Mucosa of gallbladder (tissue), 1 donor: ENCODE measurements at places on chromosomes 2 and 18. TPM values are rescaled to one million over a fixed set of nuclear protein-coding genes. Genes with fewer than 3 reads are reported as not detected.

Gene TMEM169
- total RNA-seq = 7.3 TPM

Gene STPG4
- total RNA-seq = 0.20 TPM

GRCh38 chr18:41643427-41643826, 311.6 kb upstream of the PIK3C3 start:
- no peak for DNase-seq

DNA sequence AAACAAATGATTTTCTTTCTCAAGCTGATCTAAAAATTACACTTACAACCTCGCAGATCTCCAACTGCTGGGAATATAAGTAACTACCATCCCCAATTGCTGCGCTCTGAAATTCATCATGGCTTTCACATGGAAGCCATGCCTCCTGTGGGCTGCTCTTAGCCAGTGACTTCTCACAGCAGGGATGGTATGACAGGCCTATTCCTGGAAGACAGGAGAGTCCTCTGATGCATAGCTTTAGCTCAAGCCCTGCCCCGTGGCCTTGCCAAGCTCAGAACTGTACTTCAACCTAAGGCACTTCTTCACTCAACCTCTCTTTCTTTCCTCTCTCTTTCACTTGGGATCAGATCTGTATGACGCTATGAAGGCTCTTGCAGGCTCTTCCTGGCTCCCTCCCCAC, 12.6 kb upstream of the ELAC1 start:
- DNase-seq = no peak

DNA sequence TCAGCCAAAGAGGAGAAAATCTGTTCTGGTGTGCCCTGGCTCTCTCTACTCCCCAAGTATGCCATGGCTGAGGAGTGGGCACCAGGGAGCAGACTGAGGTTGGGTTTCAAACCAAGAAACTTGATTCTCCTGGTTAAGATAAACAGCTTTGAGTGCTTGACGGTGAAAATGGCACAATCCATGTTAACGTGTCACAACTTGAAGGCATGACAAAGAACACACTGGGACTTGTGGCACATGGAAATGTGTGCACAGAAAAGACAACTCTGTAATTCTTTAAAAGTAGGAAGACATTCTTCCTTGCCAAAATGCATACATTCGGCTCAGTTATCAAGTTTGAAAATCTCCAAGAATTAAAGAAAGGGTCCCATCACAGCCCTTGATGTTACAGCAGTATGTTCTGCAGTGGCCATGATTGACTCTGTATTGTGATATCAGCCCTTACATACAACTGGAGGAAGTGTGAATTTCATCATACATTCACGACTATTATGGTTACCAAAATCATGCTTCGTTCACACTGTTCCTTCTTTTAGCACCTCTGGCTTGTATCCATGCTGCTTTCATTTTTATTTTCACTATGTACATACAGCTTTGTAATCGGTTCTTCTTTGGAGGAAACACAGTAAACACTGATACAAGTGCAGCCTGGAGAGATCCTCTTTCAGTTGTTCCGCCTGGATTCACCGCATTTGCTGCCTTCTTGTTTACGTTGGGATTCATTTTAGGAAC, 15.6 kb upstream of the ACTG2 start:
- DNase-seq = no peak

DNA sequence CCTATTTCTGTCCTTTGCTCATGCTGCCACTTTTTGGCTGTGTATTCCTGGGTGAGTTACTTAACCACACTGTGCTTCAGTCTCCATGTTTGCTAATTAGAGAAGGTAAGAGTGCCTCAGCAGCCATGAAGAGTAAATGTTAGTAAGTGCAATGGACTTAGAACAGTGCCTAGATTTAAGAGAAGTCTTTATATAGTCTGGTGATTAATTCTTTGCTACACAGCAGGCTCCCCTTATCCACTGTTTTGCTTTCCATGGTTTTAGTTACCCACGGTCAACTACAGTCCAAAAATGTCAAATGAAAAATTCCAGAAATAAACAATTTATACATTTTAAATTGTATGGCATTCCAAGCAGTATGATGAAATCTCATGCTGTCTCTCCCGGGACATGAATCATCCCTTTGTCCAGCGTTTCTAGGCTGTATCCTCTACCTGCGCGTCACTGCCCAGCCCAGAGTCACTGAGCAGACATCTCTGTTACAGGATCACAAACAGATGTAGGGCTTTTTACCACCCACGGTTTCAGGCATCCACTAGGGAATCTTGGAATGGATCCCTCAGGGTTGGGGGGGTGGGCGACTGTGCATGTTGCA, 91.0 kb downstream of the CTIF start:
- peak; percentile 47 for DNase-seq
